ENCODE measurements at places on chromosomes 7 and 10.

DNA sequence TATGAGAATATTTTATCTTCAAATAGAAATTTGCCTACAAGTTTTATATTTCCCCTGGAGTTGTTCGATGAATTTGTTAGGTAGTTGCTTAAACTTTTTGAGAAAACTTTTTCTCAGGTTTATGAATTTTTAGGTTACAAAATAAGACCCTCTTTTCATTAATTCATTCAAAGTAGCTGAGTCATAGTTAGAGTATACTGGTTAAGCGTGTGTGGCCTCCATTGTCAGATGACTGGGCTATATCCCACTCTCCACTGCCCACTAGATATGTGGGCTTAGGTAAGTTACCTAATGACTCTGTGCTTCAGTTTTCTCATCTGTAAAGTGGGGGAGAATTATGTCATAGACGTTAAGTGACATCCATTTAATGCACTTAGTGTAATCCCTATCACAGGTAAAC, 1.0 kb downstream of the ASB15 start:
- DNase-seq = no peak

GRCh38 chr7:36604806-36605205, 119.5 kb downstream of the AOAH start:
- DNase-seq = no peak

DNA sequence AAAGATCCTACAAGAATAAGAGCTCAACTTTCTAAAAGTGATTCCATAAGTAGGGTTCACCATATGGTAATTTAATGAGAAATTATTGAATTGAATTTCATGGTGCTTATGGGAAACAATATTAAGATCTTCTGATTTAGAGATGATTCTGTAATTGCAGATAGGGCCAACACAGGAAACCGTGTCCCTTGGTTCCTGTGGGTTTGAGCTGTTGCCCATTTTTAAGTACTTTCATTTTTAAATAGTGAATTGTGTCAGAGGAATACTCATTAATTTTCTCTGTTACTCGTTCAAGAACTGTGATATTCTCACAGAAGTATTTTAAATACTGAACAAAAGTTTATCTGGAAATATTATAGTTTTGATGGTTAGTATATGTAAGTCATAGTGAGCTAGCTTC, 129.2 kb downstream of the SRI start:
- no peak for DNase-seq

- no peak for DNase-seq
Observed at GRCh38 chr10:112434988-112435619, 11.6 kb downstream of the ZDHHC6 start.

DNA sequence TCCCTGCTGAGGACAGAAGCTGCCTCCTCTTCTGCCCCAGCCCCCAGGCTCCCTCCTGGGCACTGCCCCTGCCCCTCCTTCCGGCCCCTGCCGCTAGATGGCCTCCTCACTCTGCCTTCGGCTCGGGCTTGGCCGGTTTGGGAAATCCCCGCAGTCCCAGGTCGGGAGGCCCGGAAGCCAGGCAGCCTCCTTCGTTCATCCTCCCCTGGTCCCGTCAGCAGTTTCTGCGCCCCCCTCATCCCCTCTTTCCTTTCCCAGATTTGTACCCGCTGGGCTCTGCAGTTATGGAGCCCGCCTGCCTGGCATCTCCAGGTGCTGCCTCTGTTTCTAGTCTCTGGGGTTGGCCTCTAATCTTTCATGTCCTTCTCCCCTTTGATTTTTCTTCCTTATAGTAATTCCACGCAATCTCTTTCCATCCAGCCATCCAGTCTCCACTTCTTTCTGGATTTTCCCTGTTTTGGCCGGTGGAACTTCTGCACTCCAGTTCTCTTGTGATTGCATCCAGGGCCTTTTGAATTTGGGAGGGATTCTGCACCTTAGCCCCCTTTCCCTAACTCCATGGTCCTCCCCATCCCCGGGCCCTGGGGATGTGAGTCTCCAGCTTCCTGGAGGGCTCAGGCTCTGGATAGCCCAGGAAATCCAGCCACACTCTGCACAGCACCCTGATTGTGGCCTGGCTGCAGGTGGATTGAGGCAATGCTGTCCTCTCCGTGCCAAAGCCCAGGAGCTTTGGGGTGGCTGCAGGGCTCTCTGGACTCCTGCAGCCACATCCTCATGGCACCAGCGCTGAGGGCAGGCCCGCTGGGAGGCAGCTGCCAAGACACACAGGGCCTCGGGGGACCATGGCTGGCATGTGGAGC, 3.3 kb upstream of the SHH start:
- no peak for DNase-seq

- DNase-seq = no peak
Observed at GRCh38 chr10:77463967-77464745, 173.5 kb downstream of the KCNMA1 start.

DNA sequence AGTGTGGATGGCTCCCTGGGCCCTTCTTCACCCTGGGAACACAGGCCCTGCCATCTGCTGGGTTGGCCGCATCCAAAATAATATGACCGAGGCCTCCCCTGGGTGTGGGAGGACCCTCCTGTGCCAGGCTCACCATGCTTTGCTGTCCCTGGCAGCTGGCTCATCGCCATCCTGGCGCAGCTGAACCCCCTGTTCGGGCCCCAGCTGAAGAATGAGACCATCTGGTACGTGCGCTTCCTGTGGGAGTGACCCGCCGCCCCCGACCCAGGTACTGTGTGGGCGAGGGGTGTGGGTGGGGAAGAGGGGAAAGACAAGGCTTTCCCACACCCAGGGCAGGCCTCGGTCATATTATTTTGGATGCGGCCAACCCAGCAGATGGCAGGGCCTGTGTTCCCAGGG, 4.8 kb downstream of the ATP6V0E2 start:
- DNase-seq = no peak

DNA sequence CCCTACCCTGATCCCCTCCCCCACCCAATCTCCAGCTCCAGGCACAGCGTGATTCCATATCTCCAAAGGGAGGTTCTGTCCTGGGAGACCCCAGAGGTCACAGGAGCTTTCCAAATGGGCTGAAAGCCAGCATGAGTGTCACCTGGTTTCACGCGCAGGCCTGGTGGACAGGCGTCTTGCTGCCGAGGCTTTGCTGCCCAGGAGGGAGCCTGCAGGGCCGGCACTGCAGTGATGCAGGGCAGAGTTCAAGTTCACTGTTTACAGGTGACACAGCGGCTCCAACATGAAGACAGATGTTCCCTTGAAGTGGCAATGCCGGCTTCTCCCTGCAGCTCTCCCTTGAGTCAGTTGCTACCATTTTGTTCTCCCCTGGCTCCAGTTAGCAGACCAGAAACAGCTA, 104.3 kb downstream of the TCERG1L start:
- no peak for DNase-seq

GRCh38 chr10:107422681-107423080, 258.2 kb upstream of the SORCS1 start:
- DNase-seq = no peak

- DNase-seq = no peak
Observed at GRCh38 chr10:11469575-11470391, 141.7 kb downstream of the USP6NL start.

DNA sequence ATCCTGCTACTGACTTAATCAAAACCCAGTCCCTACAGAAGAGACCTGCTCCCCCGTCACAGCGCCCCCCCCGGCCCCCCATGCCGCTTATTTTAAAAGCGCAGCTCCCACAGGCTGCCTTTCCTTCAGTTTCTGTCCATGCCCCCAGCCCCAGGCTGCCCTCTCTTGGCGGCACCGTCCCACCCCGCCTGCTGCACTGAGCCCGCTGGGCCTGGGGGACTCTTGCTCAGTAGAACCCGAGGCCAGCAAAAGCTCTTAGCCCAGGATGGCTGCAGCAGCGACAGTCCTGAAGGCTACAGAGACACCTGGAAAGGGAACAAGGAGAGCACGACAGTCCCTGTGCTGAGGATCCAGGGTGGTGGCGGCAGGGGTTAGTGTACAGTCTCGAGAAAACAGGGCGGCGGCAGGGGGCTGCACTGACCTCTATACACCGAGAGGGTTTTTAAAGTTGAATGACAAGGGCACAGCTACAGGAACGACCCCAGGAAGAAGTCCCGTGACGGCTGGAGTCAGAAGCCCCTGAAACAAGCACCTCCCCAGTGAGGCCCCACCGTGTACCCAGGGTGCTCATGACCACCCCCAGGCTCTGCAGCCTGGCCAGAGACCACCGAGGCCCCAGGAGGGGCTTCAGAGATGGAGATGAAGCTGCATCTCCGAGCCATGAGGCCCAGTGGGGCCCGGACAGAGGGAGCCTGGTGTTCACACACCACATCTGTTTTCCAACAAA, 54.4 kb downstream of the ZRANB1 start:
- no peak for DNase-seq

DNA sequence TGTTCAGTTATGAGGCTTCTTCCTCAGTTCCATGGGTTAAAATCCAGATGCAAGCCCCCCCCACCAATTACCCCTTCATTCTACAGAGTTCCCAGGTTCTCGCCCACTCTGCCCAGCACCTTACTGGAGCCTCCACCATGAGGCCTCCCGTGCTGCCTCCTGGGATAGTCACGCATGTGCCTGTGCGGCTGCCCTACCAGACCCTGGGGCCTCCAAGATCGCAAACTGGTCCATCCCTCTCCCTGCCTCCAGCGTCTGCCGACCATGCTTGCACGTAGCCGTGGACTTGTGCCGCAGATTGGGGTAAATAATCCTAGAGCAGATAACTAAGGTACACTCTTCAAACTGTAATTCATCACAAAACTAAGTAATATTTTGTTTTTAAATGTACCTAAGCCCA, 611.2 kb downstream of the PTPRN2 start:
- DNase-seq = no peak

DNA sequence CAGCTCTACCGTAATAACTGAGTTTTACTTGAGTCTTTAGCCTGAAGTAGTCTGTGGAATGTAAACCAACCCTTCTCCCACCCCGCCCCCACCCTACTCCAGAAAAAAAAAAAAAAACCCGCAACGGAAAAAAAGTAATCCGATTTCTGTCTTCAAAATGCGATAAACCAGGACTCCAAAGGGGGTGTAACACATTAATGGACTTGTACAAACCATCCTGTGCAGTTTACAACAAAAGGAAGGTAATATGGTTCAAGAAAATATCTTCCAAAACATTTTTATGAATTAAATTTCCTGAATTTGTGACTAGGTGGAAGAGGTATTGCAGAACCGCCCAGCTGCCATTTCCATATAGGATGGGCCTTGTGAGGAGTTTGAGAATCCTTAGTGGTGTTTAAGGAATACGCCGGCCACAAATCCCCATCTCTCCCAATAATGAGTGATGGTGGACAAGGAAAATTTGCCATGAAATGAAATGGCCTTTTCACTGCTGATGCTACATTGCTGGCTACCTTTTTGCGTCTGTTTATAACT, 10.6 kb downstream of the SKIDA1 start:
- no peak for DNase-seq

All from thoracic aorta (tissue), 2 donors.